ENCODE measurements at places on chromosomes 13 and 19. TPM values are rescaled to one million over a fixed set of nuclear protein-coding genes. Genes with fewer than 3 reads are reported as not detected.

DNA sequence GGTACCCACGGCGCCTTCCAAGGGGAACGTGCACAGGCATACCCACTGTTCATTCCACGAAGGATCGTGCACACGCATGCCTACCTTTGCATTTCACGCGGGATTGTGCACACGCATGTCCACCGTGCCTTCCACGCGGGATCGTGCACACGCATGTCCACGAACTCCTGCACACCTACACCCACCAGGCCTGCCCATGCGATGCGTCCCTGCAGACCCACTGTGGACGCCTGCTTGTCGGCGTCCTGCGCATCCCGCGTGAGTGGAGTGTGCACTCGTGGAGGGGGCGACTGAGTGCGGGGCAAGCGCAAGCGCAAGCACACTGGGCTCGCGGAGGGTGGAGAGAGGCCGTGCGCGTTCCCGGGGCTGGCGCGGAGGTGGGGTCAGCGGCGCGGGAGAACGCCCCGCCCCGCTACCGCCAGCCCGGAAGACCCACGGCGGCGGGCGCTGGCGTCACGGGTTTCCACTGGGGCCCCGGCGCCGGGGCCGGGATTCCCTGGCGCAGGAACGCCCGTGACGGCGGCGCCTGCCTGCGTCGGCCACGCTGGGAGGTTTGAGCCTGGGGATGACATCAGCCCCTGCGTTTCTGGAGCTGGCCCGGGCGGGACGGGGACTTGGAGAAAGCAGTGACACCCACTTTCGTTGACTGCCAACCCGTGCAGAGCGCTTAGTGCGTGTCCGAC is 18.7 kb downstream of the GADD45B start:
- no peak for DNase-seq

DNA sequence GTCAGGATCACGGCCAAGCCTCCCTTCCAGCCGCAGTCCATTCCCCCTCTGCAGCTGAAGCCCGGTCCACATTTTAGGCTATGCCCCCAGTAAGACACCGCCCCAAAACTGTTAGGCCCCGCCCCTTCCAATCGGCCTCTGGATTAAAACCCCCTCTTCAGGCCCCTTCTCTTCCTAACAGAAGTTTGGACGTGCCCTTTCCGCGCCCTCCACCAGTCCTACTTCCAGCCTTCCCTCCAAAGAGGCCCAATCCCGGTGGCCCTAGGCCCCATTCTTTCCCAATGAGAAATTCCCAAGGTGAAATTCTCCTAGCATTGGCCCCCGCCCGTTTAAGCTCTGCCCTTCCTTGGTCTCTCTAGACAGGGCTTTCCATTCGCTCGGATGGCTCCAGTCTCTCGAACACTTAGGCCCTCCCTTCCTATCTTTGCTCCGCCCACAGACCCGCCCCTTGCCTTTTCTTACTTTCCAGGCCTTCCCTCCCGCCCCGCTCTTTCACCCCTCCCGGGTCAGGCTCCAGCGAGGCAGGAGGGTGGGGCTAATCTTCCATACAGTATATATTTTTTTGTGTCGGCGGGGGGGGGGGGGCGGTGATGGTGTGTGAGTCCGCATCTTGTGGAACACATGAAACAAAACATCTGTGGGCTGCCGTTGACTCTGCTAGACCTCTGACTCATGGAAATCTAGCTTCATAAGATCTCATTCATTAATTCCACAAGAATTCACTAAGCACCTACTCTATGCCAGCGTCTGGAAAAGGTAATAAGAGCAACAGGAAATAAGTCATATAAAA is 13.6 kb downstream of the LTBP4 start:
- no peak for DNase-seq

- DNase-seq = no peak
Measured at GRCh38 chr19:45168767-45169351, 8.1 kb upstream of the NKPD1 start.

- peak; percentile 70 for DNase-seq
Measured at GRCh38 chr19:48872884-48873475, 759 bp downstream of the PPP1R15A start.

DNA sequence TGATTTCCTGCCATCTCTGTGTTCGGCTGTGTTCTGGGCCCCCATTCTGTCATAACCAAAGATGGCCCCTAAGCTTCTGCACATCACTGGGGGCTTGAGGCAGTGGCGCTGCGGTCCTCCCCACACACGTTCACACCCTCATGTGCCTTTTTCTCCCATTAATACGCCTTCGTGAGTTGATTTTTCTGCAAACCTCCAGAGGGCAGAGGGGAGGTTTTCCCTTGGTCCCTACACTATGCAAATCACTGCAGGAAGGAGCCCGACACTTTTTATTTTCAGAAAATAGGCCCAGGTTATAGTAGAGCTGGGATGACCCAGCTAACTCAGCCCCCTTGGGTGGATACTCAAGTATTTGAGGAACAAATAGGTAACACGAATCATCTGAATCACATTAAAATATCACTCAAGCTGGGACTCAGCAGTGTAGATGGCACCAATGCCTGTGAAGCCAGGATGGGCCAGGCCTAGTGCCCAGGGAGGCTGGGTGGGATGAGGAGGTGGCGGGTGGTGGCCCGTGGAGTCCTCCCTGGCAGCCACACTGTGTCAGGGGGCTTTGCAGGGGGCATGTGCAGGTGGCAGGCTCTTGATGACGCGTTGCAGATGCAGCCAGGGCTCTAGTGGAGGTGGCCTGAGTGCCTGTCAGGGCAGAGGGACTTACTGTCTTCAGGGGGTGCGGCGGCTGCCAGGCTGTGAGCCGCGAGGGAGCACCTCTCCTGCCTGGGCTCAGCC is 234.3 kb downstream of the TEX29 start:
- no peak for DNase-seq

DNA sequence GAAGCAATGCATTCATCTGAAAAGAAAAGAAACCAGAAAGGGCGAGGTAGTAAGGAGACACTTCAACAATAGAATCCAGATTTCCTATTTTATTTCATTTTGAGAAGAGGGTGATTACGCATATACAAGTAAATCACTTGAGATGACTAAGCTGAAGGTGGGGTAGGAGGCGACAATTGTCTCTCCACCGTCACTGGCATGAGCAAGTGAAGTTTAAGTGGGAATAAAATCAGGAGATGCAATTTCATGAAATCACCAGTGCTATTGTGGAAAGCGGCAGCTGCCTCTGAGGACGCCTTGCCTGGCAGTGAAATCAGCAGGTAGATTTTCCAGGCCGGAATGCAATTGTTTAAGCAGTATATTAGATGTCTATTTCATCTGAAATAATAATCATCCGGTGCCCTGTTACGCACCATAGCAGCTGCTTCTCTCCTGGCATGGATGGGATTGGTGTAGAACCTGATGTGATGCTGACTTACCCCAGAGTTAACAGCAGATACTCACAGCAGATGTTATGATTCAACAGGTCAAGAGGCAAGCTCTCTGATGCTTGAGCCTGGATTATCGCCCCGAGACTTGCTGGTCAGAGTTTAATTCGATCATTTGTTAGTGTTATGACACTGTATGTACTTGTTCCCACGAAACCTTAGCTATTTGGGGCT is 64.3 kb downstream of the RASL11A start:
- no peak for DNase-seq

DNA sequence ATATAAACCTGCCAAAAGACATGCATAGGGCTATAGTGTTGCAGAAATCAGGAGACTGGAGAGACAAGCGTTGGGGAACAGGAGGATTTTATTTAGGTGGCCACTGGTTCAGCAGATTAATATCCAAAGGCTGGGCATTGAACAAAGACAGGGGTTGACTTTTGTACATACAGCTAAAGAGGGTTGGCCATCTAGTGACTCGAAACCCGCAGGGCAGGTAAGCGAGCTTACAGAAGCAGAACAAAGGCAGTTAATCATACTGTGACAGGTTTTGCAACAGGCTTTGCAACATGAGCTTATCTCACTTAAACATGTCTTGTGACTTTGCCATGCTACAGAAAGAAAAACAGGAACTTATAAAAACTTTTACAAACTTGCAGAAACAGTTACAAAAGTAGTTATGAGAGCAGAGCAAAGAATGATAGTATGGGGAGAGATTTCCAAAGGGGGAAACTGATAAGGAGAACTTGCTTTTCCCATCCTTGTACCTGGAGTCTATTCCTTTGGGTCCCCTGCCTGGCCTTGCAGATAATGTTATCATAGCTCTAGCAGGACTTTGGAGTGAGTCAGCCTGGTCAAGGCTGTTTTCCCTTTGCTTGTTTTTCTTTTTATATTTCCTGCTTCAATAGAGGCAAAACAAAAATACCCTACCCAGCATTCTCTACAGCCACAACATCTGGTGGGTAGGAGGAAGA is 234.2 kb downstream of the PCDH17 start:
- no peak for DNase-seq

DNA sequence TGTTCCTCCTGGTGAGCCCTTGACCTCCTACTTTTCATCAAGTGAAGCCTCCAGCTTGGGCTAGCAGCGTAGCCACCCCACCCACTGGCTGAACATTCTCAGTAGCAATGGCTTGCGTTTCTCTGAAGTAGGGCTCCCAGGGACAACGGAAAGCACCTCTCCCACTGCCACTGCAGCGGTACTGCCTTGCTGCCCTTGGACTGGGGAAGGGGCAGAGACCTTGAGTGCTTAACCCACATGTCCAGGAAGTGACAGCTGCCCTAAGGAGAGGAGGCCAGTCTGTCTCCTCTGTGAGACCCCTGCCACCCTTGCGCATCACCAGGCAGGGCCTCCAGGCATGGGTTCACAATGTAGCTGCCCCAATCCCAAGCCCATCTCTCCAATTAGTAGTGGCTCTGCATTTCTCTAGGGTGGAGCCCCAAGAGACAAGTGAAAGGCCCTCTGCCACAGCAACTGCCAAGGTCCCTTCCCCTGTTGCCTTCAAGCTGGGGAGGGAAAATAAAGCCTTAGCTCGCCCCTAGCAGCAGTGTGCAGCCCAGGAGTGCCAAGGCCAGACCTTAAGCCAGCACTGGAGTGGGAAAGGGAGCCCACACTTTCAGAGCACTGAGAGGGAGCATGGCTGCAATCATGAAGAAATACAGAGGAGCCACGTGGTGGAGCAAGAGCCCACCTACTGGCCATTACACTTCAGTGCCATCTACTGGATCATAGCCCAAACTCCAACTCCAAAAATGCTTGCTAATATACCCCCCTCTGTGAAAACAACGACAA is 175.9 kb upstream of the TRPC4 start:
- no peak for DNase-seq

GRCh38 chr19:1690699-1691307 is 38.4 kb upstream of the TCF3 start:
- DNase-seq = no peak

DNA sequence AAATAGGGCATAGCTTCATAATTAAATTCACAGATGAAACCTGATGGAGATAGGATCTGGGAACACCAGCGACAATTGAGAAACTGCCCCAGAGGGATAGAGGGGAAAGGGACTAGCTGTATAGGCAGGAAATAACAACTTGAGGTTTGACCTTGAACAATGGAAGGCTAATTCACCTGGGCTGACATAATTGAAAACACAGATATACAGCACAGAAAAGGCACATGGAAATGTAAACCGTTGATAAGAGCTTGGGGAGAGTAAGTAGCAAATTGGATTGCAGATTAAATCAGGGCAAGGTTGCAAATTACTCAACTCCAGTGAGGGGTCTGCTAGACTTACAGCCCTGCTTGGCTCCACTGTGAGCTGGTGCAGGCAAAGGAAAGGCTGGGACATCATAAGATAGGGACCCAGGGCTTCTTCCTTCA is 246.7 kb downstream of the DLEU7 start:
- no peak for DNase-seq

GRCh38 chr13:88285329-88285728 is 614.2 kb downstream of the SLITRK5 start:
- no peak for DNase-seq

DNA sequence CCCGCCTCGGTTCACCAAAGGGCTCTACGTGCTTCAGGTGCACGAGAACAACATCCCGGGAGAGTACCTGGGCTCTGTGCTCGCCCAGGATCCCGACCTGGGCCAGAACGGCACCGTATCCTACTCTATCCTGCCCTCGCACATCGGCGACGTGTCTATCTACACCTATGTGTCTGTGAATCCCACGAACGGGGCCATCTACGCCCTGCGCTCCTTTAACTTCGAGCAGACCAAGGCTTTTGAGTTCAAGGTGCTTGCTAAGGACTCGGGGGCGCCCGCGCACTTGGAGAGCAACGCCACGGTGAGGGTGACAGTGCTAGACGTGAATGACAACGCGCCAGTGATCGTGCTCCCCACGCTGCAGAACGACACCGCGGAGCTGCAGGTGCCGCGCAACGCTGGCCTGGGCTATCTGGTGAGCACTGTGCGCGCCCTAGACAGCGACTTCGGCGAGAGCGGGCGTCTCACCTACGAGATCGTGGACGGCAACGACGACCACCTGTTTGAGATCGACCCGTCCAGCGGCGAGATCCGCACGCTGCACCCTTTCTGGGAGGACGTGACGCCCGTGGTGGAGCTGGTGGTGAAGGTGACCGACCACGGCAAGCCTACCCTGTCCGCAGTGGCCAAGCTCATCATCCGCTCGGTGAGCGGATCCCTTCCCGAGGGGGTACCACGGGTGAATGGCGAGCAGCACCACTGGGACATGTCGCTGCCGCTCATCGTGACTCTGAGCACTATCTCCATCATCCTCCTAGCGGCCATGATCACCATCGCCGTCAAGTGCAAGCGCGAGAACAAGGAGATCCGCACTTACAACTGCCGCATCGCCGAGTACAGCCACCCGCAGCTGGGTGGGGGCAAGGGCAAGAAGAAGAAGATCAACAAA is 2.6 kb downstream of the PCDH17 start:
- no peak for DNase-seq

DNA sequence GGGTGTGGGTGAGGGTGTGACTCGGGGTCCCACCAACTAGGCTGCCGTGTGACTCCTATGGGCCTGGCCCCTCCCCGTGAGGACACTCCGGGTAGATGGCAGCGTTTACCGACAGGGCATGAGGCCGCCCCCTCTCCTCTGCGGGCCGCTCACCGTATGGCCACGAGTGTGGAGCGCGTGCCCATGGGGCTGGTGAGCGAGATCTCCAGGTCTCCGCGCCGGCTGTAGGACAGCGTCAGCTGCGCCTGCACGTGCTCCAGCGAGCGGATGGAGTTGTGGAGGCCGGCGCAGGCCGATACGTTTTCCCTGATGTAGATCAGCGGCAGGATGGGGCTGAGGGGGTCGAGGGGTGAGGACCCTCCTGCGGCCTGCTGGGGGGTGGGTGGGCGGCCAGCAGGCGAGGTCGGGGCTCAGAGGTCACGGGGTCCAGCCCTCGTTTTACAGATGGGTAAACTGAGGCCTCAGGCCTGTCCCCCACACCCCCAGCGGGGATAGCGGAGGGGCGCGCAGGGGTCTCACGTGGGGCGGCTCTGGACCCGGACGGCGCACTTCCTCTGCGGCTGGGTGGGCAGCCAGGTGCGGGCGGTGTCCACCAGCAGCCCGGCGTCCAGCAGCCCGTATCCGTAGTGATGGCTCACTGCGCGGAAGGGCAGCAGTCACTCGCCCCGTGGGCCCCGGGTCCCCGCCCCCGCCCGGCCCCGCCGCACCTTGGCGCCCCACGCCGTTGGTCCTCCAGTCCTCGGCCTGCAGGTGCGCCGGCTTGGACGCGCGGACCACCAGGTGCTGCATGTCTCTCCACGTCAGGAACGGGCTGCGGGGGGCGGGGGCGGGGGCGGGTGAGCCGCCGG is 4.3 kb upstream of the C19orf25 start:
- no peak for DNase-seq

- no peak for DNase-seq
Measured at GRCh38 chr19:29323021-29323430, 110.1 kb upstream of the UQCRFS1 start.

SMAD9 gene
- total RNA-seq = 0.80 TPM

R3HDM4 gene
- 49.8 TPM for total RNA-seq

HCST gene
- total RNA-seq = not detected
